ENCODE measurements at places on chromosomes 13 and 19.

DNA sequence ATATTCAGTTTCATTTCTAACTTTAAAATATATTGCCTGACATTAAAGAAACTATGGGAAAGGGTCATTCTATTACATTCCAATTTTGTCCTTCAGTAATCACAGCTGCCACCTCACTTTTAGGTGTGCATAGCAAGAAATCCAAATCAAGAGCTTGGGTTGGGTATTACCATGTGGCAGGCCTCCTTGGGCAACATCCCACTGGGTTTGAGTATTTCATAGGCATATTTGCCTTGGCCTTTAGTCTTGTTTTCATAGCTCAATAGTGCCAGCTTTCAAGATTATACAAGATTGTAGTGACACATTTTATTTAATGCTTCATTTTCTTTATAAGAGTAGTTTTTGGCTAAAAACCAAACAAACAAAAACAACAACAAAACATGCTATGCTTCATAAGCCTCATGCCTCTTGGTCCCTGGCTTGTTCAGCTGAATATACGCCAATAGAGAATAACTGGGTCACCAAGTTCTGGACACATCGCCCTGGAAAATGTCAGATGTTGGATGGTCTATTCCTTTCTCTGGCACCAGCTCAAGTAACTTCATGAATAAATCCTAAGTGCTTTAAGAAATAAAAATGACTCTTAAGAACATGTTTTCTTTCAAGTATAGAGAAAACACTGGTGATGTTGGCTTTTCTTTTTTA is 167.4 kb upstream of the STARD13 start:
- no peak for DNase-seq

GRCh38 chr13:41639955-41640780 is 182.8 kb downstream of the RGCC start:
- DNase-seq = no peak

DNA sequence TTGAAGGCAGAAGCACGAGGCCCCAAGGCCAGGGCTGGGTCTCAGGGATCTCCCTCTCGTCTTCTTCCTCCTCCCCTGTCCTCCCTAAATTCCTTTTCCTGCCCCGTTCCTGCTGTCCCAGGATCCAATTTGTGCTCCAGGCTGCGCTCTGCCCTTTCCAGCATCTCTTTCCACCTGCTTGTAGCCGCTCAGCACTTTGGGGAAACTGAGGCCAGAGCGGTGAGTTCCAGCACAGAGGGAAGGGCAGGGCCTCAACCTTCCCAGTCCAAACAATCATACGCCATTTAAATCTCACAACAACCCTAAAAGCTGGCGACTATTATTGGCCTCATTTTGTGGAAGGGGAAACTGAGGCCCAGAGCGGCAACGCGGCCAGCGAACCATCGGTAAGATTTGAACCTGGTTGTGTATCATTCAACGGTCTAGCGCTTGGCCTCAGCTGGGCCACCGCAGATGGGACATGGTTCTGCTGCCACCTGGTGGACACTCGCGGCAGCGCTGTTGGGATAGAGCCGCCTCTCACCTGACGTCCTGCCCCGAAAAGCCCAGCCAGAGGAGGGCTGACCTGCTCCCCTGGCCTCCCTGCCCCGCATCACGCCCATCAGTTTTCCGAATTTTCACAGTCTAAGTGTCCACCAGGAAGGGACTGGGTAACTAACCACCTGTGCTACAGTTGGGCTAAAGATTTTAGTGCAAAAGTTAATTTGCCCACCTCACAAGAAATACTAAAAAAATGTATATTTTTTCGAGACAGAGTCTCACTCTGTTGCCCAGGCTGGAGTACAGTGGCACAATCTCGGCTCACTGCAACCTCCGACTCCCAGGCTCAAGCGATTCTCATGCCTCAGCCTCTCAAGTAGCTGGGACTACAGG is 4.2 kb upstream of the RPL18A start:
- DNase-seq = peak; percentile 65

GRCh38 chr19:33552191-33552927 is 30.8 kb upstream of the PEPD start:
- no peak for DNase-seq

- DNase-seq = no peak
Measured at GRCh38 chr13:99029576-99029975, 51.7 kb upstream of the DOCK9 start.

- peak; percentile 87 for DNase-seq
Measured at GRCh38 chr13:80030491-80030890, 310.4 kb downstream of the SPRY2 start.

DNA sequence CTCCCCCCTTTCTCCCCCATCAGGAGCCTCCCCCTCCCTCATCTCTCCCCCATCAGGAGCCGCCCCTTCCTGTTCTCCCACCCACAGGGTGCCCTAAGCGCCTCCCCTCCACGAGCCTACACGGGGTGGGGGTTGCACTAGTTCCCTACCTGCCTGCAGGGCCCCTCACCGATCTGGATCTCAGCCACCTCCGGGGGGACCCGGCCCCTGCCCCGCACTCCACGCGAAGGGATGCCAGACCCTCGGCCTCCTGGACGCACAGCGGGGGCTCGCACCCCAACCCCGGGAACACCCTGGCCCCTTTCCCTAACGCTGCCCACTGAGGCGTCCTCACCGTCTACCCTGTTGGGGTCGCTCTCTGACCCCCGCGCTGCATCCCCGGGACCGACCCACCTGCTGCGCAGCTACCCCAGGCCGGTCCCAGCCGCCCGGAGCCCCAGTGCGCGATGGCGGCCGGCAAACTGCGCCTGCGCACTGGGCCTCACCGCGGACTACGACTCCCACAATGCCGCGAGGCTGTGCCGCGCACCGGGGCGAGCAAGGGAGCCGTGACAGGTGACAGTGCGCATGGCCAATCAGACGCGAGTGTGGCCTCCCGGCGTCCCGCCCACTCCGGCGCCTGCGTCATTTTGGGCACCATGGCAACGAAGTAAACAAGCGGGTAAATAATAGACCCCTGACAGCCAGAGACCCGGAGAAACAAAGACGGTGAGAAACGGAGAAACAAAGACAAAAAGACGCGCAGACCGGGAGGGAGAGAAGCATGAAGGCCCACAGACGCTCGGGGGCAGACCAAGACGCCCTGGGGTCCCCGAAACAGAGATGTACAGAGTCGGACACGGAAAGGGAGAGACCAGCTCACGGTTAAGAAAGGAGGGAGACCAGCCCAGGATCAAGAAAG is at the start of gene ZSCAN18:
ZSCAN18 (minus strand) TSS at position 451 of the 901 bp plus-strand sequence. CDS start 7,964 bp downstream, outside the sequence.
- DNase-seq = peak; percentile 77

DNA sequence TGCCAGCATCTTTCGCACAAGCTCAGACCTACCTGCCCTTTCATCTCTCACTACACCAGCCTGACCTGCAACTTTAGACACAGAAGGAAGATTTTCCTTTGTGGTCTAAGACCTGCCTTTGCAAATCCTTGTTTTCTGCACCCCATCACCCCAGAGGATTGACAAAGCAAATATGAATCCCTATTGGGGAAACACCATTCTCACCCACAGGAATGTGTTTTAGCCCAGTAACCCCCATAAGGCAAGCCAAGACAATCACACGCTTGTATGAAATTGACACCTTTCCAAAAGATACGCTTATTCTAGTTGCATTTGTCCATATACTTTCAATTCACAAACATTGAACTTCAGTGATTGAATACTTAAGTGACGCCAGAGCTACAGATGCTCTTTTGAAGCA is 55.7 kb downstream of the SPATA13 start:
- DNase-seq = no peak

DNA sequence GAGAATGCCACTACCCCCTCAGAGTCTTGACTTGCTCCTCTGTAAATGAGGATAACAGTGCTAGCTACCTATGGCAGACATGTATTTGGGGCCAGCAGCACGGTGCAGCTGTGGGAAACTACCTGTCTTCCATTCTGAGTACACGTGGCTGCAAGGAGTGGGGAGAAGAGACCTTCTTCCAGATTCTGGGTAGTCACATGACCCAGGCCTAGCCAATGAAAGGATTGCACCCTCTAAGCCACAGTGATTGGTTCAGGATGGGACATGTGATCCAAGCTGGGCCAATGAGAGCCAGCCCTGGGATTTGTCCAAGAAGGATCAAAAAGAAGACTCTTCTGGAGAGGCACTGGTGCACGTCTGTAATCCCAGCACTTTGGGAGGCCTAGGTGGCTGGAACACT is 5.5 kb downstream of the ZNRF4 start:
- DNase-seq = no peak

DNA sequence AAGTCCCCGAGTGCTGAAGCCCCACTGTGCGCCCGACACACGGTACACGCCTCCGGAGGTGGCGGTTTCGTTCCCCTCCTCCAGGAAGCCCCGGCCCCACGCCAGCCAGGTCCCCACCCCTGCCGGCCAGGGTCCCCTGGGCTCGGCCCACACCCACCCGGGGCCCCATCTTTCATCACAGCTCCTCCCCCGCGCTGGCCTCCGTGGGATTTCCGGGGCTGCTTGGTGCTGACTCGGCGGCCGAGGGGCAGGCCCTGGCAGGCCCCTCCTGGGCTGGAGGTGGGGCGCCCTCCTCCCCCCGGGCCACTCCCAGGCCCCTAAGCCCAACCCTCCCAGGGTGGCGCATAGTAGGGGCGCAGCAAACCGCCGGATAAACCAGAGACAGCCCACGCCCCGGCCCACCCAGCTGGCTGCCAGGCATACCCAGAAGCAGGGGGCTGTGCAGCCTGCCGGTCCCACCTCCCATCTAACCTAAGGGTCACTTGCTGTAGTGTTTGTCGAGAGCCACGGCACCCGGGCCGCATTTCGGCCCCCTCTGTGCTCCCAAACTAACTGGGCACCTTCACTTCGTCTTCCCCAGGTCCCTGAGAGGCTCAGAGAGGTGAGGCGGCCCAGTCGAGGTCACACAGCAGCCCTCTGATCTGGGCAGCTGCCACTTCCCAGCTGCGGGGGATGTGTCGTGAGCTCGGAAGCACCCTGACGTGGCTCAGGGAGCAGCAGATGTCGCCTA is 6.6 kb downstream of the ZBTB7A start:
- no peak for DNase-seq

DNA sequence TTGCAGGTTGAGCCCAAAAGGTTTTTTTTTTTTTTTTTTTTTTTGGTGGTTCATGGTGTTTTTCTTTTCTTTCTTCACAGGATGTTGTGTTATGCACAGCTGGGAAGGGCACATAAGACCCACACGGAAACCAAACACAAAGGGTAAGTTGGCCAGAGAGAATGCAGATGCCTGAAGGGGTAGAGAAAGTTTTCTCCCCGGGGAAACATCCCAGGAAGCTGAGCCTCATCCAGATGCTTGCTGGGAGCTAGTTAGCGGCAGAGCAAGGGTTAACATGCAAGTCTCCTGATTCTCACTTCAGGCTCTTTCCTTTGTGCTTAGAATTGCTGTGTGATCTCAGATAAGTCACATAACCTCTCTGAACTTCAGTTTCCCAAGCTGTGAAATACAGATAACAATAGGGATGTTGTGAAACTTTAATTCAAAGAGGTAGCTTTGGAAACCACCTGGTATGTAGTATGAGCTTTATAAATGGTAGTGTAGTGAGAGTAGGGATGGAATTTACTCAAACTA is 3.1 kb downstream of the ADGRE1 start:
- DNase-seq = no peak

- no peak for DNase-seq
Measured at GRCh38 chr13:109366525-109366924, 419.9 kb downstream of the IRS2 start.

- DNase-seq = no peak
Measured at GRCh38 chr13:78409172-78409571, 194.2 kb downstream of the POU4F1 start.

DNA sequence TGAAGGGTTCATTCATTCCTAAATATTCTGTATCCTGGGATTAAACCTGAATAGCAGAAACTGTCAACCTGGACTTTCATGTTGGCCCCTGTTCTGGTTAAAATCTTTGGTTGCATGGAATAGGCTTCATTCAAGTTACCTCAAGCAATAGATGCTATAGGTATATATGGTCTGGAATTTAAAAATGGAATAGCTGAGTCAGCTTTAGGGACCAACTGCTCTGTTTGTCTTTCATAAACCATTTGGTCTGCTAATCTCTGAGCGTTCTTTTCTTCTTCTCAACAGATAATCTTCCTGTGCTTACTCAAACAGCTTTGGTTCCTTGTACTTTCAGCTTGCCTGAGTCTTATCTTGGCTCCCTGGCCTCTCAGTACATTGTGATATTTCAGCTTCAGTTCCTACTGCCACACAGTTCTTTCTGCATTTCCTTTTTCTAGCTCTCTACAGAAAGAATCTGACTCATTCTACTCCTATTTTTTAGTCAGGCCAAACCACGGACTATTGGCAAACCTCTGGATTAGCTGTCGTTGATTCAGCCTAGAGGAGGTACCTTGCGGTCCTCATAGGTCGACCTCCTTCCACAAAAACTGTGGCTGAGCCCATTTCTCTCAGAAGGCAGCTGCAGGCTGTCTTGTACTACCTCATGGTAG is 35.9 kb upstream of the MAB21L1 start:
- peak; percentile 92 for DNase-seq

DNA sequence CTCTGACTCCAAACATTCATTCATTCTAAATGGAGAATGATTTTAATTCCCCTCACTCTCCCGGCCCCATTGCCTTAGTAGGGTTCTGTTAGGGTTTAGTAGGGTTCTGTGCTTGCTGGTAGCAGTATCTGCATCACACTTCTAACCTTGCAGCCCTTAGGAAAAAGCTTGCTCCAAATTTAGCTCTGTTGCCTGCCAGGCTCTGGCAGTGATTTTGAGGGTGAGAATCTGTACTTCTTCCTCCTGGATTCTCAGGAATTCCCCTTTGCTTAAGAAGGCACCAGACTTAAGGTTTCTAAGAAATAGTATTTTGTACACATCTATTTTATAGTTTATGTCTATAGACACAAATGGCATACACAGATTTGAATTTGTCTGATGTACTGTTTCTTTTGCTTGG is 14.7 kb downstream of the B3GLCT start:
- no peak for DNase-seq

GRCh38 chr13:51745243-51745642 is 58.7 kb downstream of the DHRS12 start:
- DNase-seq = no peak

DNA sequence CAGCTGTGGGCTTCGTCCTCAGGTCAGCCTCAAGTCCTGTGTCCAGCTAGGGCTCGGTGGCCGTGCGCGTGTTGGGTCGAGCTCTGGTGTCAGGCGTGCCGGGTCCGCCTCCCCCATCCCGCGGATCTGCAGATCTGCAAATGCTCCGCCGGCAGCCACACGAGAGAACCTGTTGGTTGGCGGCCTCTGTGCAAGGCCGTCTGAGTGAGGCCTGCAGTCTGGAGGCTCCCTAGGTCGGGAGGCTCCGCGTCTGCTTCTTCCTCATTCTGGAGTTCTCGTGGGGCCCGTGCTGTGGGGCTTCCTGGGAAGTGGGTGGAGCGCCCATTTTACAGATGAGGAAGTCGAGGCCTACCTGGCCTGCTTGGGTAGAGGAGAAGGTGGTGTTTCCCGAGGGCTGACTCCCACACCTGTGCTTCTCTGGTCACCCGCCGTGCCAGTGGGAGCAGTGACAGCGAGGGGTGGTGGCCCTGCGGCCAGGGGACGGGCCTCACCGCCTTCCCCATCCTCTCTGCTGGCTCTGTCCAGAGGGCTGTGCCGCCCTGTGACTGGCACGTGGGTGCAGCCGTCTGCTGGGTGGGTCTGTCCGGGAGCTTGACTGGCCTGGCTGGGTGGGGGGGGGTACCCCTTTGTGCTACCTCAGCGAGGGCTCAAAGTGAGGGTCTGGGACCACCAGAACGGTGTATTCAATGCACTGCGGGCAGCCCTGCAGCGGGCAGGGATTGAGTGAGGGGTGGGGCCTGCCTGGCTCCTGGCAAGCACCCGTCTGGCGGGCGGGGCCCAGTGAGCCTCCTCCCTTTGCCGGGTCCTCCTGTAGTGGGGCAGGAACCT is 3.3 kb downstream of the CSNK1G2 start:
- no peak for DNase-seq
